Articular chondrocyte of knee joint (primary cell): ENCODE measurements at places on chromosomes 2 and 18. TPM values are rescaled to one million over a fixed set of nuclear protein-coding genes. Genes with fewer than 3 reads are reported as not detected.

Gene DLGAP1
- 14.4 and 17.4 TPM in 2 replicates for total RNA-seq

Gene CD28
- total RNA-seq: under 0.01 TPM in 2 replicates

Gene GDF7
- total RNA-seq: 0.76 and 0.91 TPM in 2 replicates

Gene IL36B
- not detected in 2 replicates for total RNA-seq

Gene B3GNT2
- total RNA-seq: 15.4 and 15.6 TPM in 2 replicates

Gene NOSTRIN
- total RNA-seq: 1.4 and 1.5 TPM in 2 replicates

Gene NEU2
- total RNA-seq: not detected in 2 replicates

Gene CAPN14
- total RNA-seq: 0.11 and 0.13 TPM in 2 replicates

Gene IGFBP5
- 706 and 1,050 TPM in 2 replicates for total RNA-seq

Gene DSC3
- total RNA-seq: 0.26 and 1.1 TPM in 2 replicates

Gene WIPF1
- 40.9 and 45.3 TPM in 2 replicates for total RNA-seq

Gene AQP12B
- not detected in 2 replicates for total RNA-seq

Gene PROKR1
- 0.11 TPM in 1 of 2 replicates, not detected in the other for total RNA-seq

Gene C2orf78
- not detected in 2 replicates for total RNA-seq

Gene CNRIP1
- 70.9 and 77.6 TPM in 2 replicates for total RNA-seq

Gene STK17B
- 130 and 253 TPM in 2 replicates for total RNA-seq

Gene CPO
- 0.32 TPM in 1 of 2 replicates, not detected in the other for total RNA-seq

Gene GPR55
- total RNA-seq: not detected in 2 replicates

Gene SLC35G4
- not detected in 2 replicates for total RNA-seq

Gene STARD6
- total RNA-seq: 1.2 TPM in 1 of 2 replicates, not detected in the other

Gene C2orf74
- 10.9 and 11.0 TPM in 2 replicates for total RNA-seq

Gene GCG
- not detected in 2 replicates for total RNA-seq

Gene TNS1
- total RNA-seq: 102 and 125 TPM in 2 replicates

Gene NAT8
- total RNA-seq: not detected in 2 replicates

Gene FAM228B
- 17.9 and 21.4 TPM in 2 replicates for total RNA-seq

Gene ADD2
- under 0.01 TPM in 2 replicates for total RNA-seq

Gene UCN
- 0.39 and 1.4 TPM in 2 replicates for total RNA-seq

Gene SLC5A7
- not detected in 2 replicates for total RNA-seq

Gene TBR1
- under 0.01 and 0.11 TPM in 2 replicates for total RNA-seq

Gene SESTD1
- total RNA-seq: 41.1 and 42.5 TPM in 2 replicates

Gene TEX44
- total RNA-seq: not detected in 2 replicates

Gene KYNU
- 8.8 and 26.7 TPM in 2 replicates for total RNA-seq

Gene APLF
- total RNA-seq: 11.4 and 13.7 TPM in 2 replicates

Gene SLC38A11
- total RNA-seq: 0.26 and 0.43 TPM in 2 replicates

Gene PRSS56
- total RNA-seq: not detected in 2 replicates

Gene CHMP1B
- 115 and 150 TPM in 2 replicates for total RNA-seq

Gene RFTN2
- 23.5 and 33.0 TPM in 2 replicates for total RNA-seq

Gene MOCOS
- total RNA-seq: 10.6 and 12.5 TPM in 2 replicates

Gene SIX3
- not detected in 2 replicates for total RNA-seq

Gene LYPD1
- 0.76 TPM in 1 of 2 replicates, not detected in the other for total RNA-seq

Gene SS18
- 110 and 124 TPM in 2 replicates for total RNA-seq

Gene CCDC74B
- total RNA-seq: 3.1 and 5.6 TPM in 2 replicates

Gene PAX8
- total RNA-seq: 0.65 and 0.86 TPM in 2 replicates

Gene NRP2
- total RNA-seq: 109 and 129 TPM in 2 replicates

Gene SNORC
- 0.65 and 1.2 TPM in 2 replicates for total RNA-seq

Gene CFAP65
- total RNA-seq: 0.22 TPM in 1 of 2 replicates, not detected in the other

Gene GREB1
- 0.26 and 0.43 TPM in 2 replicates for total RNA-seq

Gene GULP1
- 114 and 121 TPM in 2 replicates for total RNA-seq
